ENCODE measurements at places on chromosomes 16 and 17. TPM values are rescaled to one million over a fixed set of nuclear protein-coding genes. Genes with fewer than 3 reads are reported as not detected.

The RAP1GAP2 gene
- 4.8 TPM for polyA plus RNA-seq

GRCh38 chr17:73349138-73349537 is 37.3 kb upstream of the CDC42EP4 start:
- DNase-seq = no peak

GRCh38 chr17:73693071-73693470 is 48.8 kb upstream of the SDK2 start:
- no peak for DNase-seq

The RHOT2 gene
- polyA plus RNA-seq = 81.7 TPM

The MSRB1 gene
- polyA plus RNA-seq = 44.4 TPM

The RAMP2 gene
- 1.7 TPM for polyA plus RNA-seq

The ALOX12B gene
- polyA plus RNA-seq = not detected

DNA sequence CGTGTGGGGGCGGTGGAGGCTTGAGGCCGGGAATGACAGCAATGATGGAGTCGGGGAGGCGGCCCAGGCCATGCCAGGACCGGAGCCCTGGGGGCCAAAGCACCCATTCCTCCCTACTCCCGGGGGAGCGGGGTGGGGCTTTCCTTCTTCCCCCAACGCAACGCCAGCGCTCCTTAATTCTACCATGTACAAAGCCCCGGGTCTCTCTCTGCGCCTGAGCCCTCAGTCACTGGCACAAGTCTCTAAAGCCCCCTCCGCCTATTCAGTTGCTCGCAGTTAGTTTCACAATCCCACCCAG is 245 bp upstream of the RNF227 start:
- no peak for DNase-seq

DNA sequence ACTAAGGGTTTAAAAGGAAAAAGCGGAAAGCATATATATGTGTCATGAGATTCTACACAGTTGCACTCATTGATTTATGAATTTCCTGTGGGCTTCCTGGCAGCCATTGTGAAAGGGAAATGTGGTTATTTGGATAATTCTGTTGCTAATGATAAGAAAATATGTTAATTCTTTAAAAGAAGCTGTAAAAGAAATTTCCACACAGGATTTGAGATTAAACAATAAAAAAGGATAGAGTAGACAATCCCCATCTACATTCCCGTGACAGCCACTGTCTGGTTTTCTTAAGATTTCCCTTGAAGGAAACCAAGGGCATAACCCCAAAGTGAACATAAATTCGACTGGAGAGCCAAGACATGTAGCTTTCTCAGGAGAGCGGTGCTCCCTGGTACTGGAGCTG is 397.5 kb downstream of the CPPED1 start:
- DNase-seq = no peak

DNA sequence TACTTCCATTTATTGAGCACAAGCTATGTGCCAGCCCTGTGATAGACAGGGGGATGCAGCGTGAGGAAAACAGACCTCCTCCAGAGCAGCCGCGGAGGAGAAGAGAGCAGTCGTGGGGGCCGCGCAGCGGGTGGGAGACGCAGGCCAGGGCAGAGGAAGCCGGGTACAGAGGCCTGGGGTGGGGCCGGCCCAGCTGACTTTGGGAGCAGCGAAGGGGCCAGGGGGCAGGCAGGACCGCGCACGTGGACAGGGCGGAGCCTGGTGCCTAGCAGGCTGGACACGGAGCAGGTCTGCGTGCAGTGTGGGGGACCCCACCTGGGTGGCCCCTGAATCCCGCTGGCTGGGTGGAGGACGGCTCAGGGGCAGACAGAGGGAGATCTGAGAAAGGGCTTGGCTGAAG is 46.2 kb downstream of the ZFPM1 start:
- DNase-seq = no peak

- DNase-seq = no peak
These were observed 76.4 kb downstream of the ANKRD11 start for GRCh38 chr16:89413811-89414585.

DNA sequence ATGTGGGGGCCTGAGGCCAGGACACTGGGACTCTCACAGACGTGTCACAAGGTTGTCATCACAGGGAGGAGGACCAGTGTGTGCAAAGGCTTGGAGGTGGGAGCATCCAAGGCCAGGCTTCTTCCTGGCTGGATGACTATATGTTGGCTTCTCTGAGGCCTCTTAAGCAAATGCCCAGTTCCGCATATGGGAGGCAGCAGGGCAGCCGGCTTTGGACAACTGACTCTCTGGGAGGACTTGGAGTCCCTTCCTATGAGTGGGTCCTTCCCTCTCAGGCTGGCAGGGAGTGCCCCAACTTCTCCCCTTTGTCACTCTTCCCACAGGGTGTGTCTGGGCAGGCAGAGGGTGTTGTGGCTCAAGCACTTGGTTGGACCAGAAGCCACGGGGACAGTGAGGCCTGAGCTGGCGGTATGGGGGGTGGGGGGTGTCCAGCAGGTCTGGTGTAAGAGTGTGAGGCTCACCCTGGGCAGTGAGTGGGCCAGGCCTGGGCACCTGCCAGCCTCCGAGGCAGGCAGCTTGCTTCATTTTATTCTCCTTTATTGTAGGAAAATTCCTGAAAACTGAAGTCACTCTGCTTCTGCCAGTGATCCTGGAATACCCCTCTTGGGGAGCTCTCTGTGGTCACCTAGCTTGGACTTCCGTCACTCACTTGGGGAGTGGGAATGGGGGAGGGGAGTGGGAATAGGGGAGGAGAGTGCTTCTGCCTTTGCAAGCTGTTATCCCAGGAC is 14.9 kb downstream of the ADGRG1 start:
- peak; percentile 29 for DNase-seq

- no peak for DNase-seq
These were observed 106.0 kb downstream of the AMFR start for GRCh38 chr16:56319376-56319775.

All from BJ (cell line).